ENCODE measurements at places on chromosomes 12 and 14.

DNA sequence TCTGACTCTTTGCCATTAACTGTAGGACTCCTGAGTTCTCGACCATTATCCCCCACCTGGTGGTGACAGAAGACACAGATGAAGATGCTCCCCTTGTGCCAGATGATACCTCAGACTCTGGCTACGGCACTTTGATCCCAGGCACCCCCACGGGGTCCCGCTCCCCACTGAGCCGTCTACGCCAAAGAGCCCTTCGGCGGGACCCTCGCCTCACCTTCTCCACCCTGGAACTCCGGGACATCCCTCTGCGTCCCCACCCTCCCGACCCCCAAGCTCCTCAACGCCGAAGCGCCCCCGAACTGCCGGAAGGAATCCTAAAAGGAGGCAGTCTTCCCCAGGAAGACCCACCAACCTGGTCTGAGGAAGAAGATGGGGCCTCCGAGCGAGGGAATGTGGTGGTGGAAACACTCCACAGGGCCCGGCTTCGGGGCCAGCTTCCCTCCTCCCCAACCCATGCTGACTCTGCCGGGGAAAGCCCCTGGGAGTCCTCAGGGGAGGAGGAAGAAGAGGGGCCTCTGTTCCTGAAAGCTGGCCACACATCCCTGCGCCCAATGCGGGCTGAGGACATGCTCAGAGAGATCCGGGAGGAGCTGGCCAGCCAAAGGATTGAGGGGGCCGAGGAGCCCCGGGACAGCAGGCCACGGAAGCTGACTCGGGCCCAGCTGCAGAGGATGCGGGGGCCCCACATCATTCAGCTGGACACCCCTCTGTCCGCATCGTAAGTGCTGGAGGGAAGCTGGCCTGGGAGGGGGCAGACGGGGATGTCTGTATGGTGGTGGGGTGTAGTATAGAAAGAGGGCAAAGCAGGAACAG, 14.4 kb downstream of the TNFRSF1A start:
- no peak for DNase-seq

DNA sequence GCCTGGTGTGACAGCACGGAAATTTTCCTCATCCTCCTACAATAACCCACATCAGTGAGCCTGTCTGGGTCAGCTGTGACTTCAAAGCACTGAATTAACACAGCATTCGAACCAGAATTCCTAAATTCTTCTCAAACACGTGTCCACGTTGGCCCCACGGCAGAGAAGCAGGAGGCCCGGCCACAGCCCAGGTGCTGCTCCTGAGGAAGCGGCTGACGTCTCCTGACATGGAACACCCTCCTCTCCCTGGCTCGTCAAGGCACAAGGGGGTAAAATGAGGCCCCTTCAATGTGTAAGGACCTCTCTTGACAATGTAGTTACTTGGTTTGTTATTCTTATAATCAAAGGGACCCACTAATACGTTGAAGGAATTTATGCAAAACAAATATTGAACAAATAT, 156.3 kb upstream of the GSC start:
- DNase-seq: no peak

- no peak for DNase-seq
These were observed 26.2 kb upstream of the CHPT1 start for GRCh38 chr12:101671157-101671791.

DNA sequence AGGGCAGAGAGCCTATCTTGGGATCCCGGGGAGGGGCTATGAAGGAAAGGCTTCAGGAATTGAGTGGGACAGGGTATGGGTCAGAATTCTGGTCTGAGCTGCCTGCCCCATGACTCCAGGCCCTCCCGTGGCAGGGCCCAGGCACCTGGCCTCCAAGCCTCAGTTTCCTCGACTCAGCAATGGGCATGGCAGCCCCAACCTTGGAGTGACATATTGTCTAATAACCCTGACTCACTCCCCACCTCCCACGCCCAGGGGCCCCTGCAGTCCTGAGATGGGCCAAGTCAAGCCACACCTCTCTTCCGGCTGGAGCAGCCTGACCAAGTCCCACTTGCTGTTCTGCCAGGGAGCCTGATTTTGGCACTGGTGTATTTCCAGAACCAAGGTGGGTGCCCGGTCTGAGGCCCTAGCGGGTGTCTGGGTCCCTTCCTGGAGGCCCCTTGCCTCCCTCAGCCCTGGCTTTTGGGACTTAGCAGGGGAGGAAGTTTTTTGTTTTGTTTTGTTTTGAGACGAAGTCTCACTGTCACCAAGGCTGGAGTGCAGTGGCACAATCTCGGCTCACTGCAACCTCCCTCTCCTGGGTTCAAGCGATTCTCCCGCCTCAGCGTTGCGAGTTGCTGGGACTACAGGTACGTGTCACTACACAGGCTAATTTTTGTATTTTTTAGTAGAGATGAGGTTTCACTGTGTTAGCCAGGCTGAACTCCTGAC, 40.3 kb upstream of the RCOR1 start:
- DNase-seq: no peak

DNA sequence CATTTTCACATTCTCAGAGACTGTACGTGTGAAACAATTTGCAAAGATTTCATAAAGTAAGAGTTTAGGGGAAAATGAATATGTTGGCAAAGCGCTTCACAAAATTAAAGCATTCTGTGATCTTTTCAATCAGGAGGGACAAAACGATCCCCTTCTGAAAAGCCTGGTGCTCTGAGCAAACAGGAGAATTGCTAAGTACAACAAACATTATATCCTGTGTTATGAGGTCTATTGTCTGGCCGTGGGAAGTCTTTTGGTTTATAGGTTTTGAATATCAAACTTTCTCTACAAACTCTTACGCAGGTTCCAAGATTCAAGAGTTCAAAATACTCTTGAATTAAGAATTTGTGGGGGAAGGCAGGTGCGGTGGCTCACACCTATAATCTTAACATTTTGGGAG, 7.2 kb upstream of the FOXN3 start:
- no peak for DNase-seq

- no peak for DNase-seq
These were observed 569.9 kb upstream of the MGAT4C start for GRCh38 chr12:86826051-86826450.

GRCh38 chr12:98788396-98788795, 143.3 kb downstream of the APAF1 start:
- DNase-seq: no peak

DNA sequence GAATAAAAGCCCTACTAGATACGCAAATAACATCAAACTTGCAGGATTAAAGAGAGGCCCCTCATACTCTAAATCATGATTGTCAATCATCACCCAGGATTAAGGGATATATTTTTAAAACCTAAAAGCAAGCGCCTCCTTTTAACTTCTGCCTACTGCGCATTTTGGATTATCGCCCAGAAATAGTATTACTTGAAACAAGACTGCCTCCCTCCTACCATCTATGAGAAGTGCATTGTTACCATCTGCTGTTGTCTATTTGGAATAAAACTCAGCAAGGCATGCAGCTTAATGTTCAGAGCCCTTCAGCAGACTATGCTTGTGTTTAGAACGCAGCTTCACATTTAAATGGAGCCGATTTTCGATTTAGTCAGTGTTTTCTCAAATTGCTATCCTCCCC, 79.6 kb downstream of the EXOC5 start:
- no peak for DNase-seq

DNA sequence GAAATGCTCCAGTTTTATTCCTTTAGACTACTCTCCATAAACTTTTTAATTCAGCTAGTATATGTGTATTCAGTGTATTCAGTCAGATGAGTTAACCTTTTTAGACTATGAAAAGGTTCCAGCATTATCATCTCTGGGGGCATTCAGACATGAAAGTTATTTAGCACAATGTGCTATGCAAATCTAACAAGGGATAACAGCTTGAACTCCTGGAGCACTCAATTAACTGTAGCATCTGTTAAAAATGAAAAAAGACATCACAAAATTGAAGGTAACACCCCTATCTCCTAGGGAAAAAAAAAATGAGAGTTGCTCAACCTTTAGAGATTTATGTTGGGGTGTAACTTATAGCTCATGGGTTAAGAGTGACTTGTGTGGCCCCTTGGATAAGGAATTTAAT, 211.5 kb downstream of the PHLDA1 start:
- DNase-seq: no peak

DNA sequence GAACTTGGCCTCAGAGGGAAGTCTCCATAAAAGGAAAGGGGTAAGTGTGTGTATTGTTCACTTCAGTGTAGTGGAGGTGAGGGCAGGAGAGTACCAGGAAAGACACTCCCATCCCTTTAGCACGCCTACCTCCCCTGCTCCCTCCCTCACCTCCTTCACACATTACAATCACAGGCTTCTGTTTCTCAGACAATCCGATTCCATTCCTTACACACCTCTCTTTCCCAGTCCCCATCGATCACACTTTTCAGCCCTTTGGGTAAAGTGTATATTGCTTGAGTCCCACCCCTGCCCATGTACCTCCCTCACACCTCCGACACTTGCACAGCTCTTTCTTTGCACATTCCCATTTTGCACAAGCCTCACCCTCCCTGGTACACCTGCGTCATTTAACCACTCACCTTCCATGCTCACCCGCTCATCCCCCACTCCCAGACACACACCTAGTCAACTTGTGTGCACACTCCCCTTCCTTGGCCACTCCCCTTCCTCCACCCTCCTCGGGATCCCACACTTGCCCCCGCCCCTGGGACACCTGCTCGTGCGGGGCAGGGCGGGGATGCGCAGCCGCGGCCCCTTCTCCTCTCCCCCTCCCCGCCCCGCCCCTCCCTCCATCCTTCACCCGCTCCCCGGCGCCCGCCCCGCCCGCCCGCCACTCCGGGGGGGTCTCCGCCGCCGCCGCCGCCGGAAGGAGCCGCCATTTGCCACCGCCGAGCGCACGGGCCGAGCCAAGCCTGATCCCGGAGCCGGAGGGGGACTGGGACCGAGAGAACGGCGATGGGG, at the start of gene MARCHF9:
TSS of gene MARCHF9 (plus strand) at position 693 of the 783 bp plus-strand sequence. CDS start 426 bp downstream, outside the sequence.
- peak; percentile 70 for DNase-seq

DNA sequence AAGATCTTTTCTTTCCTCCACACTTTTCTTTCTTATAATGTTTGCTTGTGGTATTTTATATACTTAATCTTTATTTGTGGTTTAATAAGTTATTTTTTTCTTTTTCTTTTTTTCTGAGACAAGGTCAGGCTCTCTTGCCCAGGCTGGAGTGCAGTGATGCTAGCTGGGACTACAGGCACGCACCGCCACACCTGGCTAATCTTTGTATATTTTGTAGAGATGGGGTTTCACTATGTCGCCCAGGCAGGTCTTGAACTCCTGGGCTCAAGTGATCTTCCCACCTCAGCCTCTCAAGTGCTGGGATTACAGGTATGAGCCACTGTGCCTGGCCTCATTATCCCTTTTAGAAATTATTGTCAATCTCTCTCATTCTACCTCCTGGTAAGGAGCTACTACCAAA, 87.1 kb downstream of the SCFD1 start:
- DNase-seq: no peak

DNA sequence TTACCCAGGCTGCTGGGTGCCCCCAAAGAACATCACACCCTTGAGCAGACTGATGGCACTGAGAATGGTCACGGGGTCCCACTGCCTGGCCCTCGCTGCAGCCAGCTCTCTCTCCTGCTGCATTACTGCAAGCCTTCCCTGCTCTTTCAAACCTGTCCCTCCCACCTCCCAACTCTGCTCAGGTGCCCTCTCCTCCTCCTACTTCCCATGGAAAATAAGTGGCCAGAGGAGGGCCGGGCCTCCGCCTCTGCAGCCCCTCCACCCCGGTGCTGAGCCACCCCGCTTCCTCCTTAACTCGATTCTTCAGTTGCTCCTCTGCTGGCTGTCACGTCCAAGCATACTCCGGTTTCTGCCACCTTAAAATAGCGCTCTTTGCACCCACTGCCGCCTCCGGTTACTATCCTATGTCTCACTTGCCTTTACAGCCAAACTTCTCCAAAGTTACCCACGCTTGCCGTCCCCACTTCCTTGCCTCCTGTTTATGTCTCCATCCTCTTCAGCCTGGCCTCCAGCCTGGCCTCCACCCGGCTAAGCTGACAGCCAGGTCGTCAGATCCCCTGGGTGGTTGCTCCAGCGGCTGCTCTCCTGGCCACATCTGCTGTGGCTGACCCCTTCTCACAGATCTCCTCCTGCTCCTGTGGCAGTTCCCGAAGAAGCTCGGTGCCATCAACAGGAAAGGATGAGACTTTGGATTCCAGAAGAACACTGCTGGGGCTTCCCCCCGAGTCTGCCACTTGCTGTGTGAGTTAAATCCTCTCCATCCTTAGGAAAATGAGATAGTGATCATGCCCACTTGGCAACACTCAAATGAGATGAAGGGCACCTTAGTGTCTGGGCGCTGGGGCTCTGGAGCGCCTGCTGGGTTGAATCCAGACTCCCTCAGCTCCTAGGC, 7.7 kb downstream of the SMIM41 start:
- no peak for DNase-seq

DNA sequence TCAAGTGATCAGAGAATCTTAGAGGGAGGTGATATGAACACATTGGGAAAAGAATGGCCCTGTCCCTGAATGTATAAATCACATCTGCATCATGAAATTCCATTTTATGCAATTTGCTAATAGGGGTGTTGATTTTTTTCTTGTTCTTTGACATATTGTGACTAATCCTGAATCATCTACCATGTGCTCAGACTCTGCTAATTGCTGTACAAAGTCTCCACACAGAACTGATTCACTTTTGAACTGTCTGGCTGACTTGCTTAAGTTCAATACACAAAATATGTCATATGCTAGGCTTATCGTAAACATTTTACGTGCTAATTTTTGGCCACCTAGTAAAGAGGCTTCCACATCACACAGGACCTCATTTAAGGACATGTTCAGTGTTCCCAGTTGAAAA, 2.6 kb downstream of the TMEM132D start:
- DNase-seq: no peak

DNA sequence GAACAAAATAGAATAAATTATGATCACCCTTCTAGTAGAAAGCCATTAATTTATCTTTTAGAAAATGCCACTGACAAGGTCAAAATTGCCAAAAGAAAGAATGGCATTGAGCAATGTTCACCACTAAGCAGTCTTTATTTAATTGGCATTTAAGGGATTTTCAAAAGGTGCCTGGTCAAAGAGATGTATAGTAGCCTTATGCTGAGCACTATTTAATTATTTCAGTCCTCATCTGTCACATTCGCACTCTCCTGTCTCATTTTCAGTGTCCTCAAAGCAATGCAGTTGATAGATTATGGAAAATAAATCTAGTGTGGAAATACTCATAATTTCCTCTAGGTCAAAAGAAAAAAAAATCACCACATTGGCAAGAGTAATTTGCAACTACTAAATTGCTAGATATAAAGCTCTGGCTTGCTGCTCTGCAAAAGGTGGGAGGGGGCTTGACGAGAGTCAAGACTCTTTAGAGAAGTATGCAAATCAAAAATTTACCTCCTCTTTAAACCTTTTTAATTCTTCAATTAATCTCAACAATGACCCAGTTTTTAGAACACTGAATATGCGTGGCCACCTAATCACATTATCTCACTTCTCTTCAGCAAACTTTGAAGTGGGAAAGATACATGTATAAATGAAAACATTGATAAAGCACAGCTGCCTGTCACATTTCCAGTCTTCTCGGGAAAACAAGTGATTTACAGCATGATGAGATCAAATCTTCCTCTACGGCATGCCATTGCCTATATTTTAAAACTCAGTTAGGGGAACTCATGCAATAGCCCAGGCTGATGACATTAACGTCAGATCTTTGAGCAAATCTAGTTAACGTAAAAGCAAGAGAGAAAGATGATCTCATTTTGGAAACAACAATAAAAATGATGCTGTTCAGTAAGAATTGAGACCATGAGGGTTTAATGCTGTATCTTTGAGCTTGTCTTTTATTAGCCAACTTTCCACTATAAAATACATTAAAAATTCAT, 373.1 kb upstream of the DCN start:
- DNase-seq: no peak

- no peak for DNase-seq
These were observed 63.8 kb downstream of the TNFAIP2 start for GRCh38 chr14:103186909-103187586.

- DNase-seq: no peak
These were observed 294.3 kb upstream of the RTL1 start for GRCh38 chr14:101197595-101198397.
